Cortex of kidney (tissue), 1 donor: ENCODE measurements at places on chromosomes 7 and 10.

DNA sequence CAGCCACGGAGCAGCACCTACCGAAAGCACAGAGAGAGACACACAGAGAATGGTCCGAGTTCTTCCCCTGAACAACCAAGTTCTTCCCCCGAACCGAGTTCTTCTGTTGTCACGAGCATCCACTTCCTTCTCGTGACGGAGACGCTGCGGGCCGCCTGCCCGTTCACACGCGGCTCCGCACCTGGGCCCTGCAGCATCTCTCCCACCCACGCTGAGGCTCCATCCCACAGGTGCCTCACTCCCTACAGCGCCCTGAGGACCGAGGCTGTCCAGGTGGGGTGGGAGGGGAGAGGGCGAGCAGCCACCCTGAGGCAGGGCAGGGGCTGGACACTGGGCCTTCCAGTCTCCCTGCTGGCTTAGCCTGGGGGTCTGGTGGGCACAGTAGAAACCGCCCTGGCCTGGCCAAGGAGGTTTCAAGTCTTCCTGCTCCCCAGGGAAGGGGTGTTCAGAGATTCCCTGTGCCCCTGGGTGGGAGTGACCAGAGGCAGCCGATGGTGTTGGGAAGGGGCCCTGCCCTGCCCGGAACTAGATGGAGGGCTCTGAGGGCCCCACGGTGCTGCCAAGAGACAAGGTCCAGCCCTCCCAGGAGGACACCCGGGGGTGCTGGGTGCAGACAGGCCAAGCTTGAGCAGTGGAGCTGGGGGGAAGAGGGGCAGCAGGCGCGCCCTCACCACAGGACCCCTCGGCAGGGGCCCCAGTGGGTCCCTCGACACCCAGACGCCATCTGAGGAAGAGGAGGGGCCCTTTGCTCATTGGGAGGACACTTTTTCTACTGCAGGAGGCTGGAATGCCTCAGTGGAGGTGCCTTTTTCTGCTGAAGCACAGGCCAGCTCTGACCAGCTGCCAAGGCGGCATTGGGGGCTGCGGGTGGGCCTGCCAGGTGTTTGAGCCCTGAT, 5.2 kb upstream of the NKX6-2 start:
- no peak for DNase-seq

- no peak for DNase-seq
These were observed 32.0 kb downstream of the CUL2 start for GRCh38 chr10:35058134-35058533.

DNA sequence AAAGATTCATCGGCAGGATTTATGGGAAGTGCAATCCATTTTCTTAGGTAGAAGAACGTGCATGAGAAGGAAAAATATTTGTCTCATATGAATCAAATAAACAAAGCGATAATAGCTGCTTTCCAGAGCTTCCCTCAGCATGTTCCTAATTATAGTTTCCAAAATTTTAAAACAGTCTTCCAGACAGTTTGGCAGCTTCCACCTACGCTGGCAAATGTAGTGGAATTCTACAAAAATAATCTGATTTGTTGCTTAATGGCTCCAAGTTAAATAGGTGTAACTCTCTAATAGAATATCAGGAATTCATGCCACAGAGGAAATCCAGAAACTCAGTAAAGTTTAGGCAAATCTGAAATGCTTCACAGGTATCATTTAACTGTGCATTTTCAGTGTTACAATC, 23.3 kb upstream of the AGBL3 start:
- no peak for DNase-seq

DNA sequence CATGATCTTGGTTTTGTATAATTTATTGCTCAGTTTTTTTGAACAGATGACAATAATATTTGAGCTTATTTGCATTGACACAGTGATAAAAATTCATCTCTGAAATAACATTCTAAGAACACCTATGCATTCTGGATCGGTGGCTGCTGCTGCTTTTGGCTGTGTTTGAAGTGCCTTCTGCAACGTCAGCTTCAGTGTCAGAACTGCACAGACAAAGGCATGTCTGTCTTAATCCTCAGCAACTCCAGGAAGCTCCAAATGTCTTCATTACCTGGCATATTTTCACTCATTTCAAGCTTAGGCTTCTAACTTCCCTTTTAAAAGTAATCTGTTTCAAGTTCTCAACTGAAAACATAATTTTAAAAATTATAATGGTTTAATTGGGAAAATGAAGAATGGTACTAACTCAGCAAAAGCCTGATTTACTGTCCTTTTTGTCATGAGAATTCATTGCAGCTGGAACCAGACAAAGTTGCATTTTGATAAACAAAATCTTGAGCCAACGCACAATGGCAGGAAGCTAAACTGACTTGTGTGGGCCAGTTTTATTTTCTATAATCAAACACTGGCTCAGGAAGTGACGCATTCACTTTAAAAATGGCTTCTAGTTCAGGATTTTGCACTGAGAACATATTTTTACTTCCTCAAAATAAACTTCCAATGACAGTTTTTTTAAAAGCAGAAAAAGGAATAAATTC, 38.7 kb downstream of the NPS start:
- DNase-seq: no peak

- no peak for DNase-seq
These were observed 217.6 kb downstream of the MLLT10 start for GRCh38 chr10:21751341-21752310.

GRCh38 chr7:7051206-7051877, 131.0 kb upstream of the C1GALT1 start:
- no peak for DNase-seq

DNA sequence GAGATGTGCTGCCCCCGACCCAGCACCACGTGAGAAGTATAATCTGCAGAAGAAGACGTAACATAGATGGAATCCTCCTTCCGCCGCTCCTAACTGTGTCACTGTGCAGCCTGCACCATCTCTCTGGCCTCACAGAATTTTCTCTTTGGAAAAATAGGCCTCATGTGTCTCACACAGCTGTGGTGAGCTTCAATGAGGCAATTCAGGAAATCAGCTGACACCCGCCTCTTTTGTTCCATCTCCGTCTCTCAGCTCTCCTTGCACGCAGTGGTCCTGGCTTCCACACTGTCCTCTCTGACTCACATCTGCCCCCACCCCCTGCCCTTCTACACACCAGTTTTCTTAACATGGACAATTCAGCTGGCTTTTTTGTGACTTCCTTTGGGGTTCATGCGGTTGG, 7.2 kb downstream of the C10orf90 start:
- DNase-seq: no peak

DNA sequence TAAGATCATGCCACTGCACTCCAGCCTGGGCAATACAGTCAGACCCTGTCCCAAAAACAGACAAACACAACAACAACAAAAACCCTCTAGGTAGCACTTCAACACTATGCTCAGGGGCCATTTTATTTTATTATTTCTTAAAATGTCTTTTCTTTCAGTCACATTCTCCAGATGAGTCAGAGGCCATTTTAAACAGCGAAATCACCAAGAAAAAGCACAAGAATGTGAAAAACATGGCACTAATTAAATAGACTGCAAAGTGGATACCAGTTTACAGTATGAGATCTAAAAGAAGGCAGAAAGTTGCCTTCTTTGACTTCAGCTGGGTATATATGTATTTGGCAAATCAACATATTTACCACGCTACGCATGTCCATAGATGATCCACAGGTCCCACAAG, 6.1 kb upstream of the FGL2 start:
- DNase-seq: no peak

GRCh38 chr7:51158211-51158610, 158.4 kb downstream of the COBL start:
- no peak for DNase-seq

DNA sequence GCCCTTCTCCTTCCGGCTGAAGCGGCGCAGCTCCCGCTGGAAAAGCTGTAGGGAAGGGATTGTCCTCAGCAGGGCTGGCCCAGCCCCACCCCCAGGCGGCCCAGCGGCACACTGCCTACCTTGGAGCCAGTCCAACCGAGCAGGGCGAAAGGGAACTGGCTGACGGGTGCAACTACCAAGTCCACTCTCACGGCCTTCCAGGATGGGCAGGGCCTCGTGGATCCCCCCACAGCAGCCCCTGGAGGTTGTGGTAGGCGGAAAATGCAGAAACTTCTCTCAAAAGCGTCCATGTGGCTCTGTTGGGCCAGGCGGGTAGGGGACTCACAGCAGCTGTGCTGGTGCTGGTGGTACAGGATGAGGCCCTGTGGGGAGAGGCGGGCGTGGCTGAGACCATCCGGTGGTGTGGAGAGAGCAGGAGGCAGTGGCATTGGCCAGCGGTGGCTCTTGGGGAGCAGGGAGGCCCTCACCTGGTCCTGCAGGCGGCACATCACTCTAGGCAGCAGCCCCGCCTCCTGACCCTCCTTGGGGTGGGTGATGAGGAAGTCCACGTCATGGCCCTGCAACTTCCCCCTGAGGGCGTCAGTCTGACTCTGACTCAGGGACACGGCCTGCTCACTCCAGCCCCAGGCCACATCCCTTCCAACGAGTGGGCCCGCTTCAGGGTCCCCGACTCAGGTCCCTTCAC, 8.4 kb upstream of the PGAM2 start:
- DNase-seq: no peak

DNA sequence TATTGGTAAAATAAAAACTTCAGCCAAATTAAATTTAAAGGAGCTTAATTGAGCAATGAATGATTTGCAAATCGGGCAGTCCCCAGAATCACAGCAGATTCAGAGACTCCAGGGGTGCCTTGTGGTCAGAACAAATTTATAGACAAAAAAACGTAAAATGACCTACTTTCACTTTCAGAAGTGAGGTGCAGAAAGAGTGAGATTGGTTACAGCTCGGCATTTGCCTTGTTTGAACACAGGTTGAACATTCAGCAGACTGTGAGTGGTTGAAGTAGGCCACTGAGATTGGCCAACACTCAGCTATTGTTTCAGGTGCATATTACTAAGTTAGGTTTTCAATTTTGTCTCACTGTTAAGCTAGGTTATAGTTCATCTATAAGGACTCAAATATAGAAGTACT, 153.4 kb downstream of the BICC1 start:
- no peak for DNase-seq

- no peak for DNase-seq
These were observed 836 bp downstream of the DPYSL4 start for GRCh38 chr10:132187430-132188138.

GRCh38 chr7:90584378-90584777, 11.7 kb upstream of the CDK14 start:
- no peak for DNase-seq

GRCh38 chr10:14688606-14689005, 86.1 kb downstream of the FAM107B start:
- no peak for DNase-seq

DNA sequence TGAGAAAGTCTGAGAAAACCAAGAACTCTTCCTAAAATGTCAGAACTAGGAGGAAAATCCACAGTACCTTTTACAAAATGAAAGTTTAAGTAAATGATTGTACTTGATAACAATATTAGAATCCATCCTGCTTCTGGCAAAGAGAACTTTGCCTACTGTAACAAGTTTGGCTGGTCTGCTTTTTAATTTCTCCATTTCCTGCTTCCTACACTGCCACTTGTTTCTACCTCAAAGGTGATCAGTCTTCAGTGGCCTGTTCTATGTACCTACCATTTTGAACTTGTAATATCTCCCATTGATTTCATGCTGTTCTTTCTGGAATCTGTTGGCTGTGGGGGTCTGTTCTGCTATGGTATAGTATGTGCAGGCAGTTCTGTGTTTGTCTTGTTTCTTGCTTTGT, 32.9 kb upstream of the CAPZA2 start:
- DNase-seq: no peak

DNA sequence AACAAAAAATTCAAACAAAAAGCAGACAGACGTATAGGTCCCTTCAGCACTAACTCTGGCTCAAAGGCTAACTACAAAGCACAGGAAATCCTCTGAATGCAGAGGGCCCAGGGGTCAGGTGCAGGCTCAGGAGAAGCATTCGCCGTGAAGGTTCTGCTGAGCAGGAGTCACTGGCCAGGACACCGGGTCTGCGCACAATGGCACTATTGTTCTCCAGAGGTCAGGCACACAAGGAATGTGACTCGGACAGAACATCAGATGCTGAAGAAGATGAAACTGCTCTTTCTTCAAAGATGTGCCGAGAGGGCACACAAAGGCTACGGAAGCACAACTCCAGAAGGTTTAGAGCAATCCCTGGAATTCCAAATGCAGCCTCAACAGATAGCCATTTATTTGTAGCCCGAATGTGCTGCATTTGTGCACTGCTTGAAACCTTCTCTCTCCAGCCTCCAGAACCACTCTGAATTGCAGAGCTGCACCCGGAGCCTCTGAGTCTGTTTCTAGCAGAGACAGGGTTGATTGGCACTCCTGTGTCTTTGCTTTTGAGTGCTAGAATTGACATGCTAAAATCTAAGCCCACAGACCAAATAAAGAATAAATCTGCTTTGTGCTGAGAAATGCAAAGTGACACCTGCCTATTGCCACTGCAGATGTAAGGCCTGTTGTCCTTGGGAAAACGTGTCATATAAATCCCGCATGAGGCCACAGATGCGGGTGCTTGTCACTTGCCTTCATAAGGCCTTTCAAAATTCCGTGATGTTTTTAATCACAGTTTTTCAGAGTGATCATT, 85.4 kb upstream of the AFAP1L2 start:
- no peak for DNase-seq

GRCh38 chr10:119723624-119724023, 2.2 kb upstream of the INPP5F start:
- DNase-seq: no peak

- no peak for DNase-seq
These were observed 14.1 kb downstream of the TMEM72 start for GRCh38 chr10:44925224-44925623.

DNA sequence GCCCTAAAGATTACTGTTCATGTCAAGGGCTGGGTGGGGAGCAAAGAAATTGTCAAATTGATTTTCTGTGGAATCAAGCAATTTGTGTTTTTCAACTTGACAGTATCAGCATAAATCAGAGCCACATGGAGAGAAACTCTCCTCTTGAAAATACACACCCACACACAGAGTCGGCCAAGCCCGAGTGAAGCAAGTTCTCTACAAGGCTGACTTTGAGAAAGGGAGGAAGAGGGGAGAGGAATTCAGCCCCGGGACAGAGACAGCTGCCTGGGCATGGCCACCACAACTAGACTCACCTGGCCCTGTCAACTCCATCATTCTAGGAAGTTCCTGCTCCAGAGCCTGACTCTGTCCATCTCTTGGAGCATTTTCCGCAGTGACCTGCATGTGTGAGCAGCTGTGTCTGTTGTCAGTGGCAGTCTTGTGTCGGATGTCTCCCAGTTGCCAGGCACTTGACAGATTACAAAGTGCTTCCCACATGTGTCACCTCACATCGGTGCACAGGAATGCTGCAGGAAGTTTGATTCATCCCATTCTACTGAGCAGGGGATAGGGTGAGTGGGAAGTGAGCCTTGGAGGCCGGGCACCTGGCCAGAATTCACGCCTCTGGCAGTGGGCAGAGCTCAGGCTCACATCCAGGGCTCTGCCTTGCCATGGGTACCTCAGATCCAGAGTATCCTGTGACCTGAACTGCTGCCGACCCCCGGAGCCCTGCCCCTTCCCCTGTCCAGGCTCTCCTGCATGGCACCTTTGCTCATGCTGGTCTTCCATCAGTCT, 37.9 kb downstream of the ADAM12 start:
- no peak for DNase-seq

- DNase-seq: no peak
These were observed 4.7 kb downstream of the NFE2L3 start for GRCh38 chr7:26156451-26157420.

GRCh38 chr7:127486654-127487053, 94.1 kb upstream of the ZNF800 start:
- DNase-seq: no peak
